ENCODE measurements at places on chromosomes 7 and 10. TPM values are rescaled to one million over a fixed set of nuclear protein-coding genes. Genes with fewer than 3 reads are reported as not detected.

FAM25A gene
- 27.6 TPM for polyA plus RNA-seq

PVRIG gene
- polyA plus RNA-seq = 0.31 TPM

CBLL1 gene
- polyA plus RNA-seq = 27.8 TPM

HERPUD2 gene
- 43.6 TPM for polyA plus RNA-seq

ADARB2 gene
- polyA plus RNA-seq = 0.13 TPM

ABCA13 gene
- polyA plus RNA-seq = 0.61 TPM

FEZF1 gene
- not detected for polyA plus RNA-seq

CNTNAP2 gene
- polyA plus RNA-seq = 2.2 TPM

SEMA4G gene
- 1.9 TPM for polyA plus RNA-seq

JMJD1C gene
- polyA plus RNA-seq = 24.9 TPM

DOCK4 gene
- polyA plus RNA-seq = 6.2 TPM

DENND2A gene
- 5.1 TPM for polyA plus RNA-seq

GIMAP1 gene
- not detected for polyA plus RNA-seq

GRCh38 chr7:20798694-20799121 lies 12.0 kb upstream of the SP8 start:
- no peak for DNase-seq

- DNase-seq = no peak
These were observed 360.9 kb upstream of the RNF32 start for GRCh38 chr7:156279635-156280034.

GRCh38 chr7:44671069-44671468 lies 64.6 kb downstream of the OGDH start:
- DNase-seq = no peak

DNA sequence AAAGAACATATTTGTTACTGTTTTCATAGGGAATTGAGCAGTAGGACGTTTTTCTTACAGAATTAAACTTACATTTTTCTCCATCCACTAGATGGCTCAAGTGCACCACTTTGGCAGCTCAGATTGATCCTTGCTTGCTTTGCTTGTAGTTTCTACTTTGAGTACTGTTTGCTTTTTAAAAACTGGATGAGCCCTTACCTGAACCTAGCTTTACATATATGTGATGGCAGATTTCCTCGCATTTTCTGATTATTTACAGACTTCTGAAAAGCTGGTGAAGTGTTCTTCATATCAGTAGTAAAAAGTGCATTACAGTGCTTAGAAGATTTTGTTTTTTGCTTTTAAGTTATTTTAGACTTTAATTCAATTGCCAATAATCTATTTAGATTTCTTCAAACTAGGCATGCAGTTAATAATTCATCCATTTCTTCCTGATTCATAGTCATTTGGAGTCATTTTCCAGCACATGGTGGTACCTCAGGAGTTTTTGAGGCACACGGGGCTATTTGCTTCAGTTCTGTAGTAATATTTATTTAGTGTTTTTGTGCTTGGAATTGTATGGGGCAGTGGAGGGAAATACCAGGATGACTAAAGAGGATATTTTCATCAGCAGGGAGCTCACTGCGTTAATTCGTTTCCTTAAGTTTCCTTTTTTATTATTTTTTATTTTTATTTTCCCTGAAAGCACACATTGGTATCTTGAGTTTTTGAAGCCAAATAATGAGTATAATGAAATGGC lies 57.3 kb downstream of the MAPK8 start:
- DNase-seq = peak; percentile 21

DNA sequence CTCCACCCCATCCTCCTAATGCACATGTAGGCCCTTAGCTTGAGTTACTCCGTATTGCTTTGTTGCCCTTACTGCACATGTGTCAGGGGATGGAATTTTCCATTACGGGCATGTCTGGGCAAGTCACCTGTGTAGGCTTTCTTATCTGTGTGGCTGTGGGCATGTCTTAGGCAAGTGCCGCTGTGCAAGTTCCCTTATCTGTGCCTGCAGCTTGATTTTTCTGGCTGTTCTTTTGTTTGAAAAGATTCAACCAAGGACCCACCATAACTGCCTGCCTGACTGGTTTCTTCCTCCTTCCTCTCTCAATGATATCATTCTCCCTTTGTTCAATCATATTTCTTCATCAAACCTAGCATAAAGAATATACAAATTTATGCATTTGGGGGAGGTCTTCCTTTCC lies 88.5 kb downstream of the AKR1D1 start:
- DNase-seq = no peak

DNA sequence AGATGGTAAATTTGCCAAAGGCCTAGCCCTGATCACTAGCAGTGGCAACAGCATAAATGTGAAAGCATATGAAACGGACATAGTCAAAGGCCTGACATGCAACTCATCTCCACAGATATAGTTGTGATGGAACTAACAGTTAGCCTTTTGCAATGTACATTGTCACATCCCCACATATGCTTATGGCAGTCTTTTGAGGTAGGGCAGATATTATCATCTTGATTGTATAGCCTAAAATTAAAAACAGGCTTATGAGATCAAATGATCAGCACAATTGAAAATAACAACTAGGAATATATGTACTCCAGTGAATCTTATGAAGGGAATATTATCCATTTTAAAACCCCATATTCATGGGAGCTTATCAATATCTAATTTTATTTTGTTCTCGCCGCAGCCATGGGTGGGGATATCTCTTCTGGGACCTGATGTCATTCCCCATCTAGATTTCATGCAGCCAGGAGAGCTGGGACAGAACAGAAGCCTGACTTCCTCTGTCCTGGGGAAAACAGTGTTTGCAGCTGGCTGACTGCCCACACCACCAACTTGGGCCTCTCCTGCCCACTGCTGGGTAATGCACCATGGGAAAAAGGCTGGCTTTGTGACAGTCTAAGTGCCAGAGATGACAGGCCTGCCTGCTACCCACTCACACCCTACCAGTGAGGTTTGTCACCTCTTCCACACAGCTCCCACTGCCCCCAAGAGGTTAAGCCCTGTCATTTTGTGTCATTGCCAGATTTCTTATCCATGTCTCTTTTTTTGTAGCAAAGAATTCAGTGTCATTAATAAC lies 180.2 kb upstream of the FZD1 start:
- DNase-seq = no peak

GRCh38 chr10:80274396-80275134 lies 14.9 kb downstream of the MAT1A start:
- no peak for DNase-seq

DNA sequence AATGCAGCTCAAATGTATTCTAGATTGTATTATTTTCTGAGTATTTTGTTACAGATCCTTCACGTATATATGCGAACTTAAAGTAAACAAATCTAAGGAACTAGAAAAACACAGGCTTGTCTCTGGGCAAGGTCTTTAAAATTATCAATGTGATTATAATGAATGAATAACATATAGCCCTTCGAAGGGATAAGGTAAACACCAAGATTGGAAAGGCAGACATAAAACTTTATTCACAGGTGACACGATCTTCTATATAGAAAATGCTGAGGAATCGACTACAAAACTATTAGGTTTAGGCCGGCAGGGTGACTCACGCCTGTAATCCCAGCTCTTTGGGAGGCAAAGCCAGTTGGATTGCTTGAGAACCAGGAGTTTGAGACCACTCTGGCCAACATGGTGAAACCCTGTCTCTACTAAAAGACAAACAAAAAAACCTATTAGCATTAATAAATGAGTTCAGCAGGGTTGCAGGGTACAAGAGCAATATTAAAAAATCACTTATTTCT lies 80.4 kb downstream of the CNNM2 start:
- no peak for DNase-seq

DNA sequence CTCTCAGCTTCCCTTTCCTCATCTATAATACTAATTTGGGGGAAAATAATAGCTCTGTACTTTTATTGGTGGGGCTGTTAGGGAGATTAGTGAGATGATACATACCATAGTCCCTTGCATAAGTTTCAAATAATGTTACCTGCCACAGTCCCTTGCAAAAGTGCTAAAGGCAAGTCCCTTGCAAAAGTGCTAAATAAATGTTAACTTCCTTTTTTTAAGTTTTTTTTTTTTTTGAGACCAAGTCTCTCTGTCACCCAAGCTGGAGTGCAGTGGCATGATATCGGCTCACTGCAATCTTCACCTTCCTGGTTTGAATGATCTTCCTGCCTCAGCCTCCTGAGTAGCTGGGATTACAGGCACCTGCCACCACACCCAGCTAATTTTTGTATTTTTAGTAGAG lies 43.4 kb upstream of the SRGN start:
- no peak for DNase-seq

DNA sequence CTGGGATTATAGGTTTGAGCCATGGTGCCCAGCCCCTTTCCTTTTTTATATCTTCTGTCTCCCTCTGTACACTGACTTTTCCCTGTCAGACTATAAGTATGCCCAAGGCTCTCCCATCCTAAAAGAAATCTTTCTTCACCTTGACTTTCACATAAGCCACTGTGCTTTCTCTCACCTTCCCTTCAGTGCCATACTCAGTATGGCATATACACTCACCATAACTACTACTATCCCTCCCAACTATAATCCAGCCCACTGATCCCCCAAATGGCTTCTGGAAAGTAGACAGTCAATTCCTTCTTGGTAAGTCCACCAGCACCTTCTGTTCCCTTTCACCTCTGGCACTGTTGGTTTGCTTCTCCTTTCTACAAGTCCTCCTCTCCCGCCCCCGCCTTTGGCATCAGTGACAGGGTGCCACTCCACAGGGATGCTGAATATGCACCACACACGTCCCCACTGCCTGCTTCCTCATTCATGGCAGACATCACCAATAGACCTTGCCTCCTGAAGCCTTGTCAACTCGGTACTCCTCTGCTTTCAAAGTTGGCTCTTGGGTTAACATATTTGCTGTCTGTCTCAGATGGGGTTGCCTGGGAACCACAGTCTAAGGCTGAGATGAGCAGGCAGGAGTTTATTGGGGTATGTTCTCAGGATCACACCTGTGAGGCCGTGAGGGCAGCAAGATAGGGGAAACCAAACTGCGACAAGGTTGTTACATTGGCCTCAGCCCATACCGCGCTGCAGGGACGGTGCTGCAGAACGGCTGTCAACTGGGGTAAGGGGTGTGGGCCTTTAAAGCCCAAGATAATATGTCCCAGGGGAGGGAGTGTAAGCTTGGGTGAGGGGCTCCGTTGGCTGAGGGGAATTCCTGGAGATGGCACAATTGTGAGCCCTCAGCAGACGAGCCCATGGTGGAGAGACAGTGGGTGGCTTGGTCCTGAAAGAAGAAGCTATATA lies 7.2 kb upstream of the PSAP start:
- DNase-seq = no peak

DNA sequence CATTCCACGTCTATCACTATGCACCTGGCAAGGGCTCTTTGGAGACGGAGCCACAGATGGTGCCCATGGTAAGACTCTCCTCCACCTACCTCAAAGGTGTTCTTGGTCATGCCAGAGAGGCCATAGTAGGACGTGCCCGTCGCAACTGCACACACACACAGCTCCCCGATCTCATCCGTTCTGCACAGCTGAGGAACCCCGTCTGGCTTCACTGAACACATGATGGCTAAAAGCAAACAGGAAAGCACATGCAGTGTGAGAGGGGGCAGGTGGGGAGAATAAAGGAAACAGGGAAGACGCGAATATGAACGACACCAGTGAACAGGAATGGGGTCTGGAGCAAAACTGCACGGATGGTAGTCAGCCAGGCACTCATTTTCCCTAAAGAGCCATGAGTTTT lies 230.9 kb downstream of the ZMYND11 start:
- DNase-seq = no peak

- no peak for DNase-seq
These were observed 26.1 kb downstream of the DYNC1I1 start for GRCh38 chr7:95798401-95798930.

GRCh38 chr7:27520815-27521790 lies 141.6 kb downstream of the HIBADH start:
- no peak for DNase-seq

GRCh38 chr7:138245682-138246081 lies 169.4 kb downstream of the AKR1D1 start:
- no peak for DNase-seq

GRCh38 chr10:110919971-110920881 lies 822 bp downstream of the SHOC2 start:
- DNase-seq = no peak

DNA sequence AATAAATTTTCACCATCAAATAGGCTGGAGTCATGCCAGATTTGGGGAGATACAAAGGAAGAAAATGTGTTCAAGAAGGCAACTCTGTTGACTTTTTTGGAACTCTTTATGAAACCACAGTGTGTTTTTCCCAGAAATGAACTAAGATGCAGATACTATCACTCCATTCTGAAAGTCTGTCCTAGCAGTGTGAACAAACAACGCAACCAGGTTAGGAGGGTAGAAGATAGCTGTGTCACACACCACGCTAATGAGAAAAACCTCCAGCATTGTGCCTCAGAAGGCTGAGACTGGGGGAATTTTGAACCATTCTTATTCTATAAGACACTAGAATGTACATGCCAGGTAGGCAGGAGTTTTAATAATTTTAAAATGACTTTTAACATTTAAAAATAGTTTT lies 15.9 kb upstream of the ATP6V0A4 start:
- DNase-seq = no peak

- DNase-seq = no peak
These were observed 4.4 kb downstream of the MSRB2 start for GRCh38 chr10:23099816-23100215.

GRCh38 chr7:79494046-79494445 lies 40.6 kb upstream of the MAGI2 start:
- no peak for DNase-seq

- DNase-seq = no peak
These were observed 6.9 kb upstream of the ELFN1 start for GRCh38 chr7:1663223-1663622.

DNA sequence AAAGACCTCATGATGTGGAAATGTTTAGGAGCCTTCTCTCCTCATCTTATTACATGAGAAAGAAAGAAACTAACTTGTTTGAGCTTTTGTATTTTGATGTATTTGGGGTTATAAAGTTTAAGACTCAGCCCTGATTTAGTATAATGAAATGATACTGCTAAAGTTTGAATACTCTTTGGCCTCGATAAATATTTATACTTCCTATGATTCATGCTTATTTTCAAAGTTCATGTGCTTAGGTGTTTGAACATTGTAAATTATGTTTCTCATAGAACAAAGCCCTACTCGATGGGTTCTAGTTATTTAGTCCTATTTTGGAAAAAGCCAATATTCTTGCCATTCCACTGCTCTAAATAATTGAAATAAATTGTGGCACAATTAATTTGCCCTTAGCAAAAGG lies 303.2 kb downstream of the ZWINT start:
- DNase-seq = no peak

DNA sequence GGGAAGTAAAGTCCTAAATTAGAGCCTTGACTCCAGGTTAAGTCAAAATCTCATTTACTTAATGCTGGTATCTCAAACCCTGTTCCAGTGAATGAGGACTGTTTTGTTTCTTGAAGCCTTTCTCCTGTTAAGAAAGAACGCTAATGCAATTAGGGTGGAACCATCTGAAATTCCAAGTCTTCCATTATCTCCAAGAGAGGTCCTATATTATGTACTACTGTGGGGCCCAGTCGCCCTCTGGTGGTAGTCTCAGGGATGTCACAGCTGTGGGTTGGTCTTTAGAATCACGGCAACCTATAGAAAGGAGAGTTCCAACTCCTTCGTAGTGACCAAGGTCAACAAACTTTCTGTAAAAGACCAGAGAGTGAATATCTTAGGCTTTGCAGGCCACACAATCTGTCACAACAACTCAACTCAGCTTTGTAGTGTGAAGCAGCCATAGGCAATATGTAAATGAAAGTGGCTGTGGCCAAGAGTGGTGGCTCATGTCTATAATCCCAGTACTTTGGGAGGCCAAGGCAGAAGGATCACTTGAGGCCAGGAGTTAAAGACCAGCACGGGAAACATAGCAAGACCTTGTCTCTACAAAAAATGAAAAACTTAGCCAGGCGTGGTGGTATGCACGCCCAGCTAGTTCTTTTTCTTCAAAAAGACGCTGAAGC lies 9.3 kb downstream of the RPP38 start:
- DNase-seq = no peak

- DNase-seq = no peak
These were observed 27.9 kb downstream of the EDRF1 start for GRCh38 chr10:125747417-125747816.

Data from keratinocyte (primary cell).